ENCODE measurements at places on chromosomes 16 and 17.

GRCh38 chr17:3695129-3695722, 729 bp downstream of the P2RX5 start:
- DNase-seq = no peak

GRCh38 chr16:12523002-12523401, 280.7 kb downstream of the CPPED1 start:
- no peak for DNase-seq

DNA sequence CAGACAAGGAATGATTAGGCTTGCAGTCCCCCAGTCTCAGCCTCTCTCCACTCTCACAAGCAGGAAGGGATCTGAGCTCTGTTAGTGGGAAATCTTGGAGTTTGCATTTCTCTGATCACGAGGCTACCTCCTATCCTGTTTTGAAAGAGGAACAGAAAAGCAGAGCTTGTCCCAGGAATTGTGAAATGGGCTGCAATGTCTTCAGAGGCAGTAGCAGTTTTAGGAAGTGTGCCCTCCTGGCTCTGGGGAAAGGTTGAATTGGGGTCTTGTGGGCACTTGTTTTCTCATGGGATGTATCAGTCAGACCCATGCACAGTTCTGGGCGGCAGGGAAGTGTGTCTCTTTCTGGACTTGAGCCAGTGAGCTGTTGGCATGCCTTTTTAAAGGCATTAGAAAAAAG, 22.8 kb downstream of the NUP85 start:
- DNase-seq = no peak

DNA sequence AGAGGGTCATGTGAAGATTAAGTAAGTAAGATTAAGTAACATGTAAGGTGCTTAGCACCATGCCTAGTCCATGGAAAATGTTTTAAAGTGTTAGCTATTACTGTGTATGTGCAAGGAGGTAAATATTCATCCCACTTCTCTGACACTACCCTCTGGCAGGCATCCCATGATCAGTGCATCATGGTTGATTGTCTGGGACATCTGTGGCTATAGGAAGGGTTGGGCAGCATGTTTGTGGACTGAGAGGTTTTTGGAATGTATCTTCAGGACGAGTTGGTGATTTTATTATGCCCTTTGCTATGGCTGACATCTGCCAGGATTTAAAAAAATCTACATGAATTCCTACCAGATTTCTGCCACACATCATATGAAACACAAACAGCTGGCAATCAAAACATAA, 6.5 kb upstream of the TAOK1 start:
- DNase-seq = no peak

GRCh38 chr17:58412064-58412703, 5.2 kb downstream of the RNF43 start:
- DNase-seq = no peak

DNA sequence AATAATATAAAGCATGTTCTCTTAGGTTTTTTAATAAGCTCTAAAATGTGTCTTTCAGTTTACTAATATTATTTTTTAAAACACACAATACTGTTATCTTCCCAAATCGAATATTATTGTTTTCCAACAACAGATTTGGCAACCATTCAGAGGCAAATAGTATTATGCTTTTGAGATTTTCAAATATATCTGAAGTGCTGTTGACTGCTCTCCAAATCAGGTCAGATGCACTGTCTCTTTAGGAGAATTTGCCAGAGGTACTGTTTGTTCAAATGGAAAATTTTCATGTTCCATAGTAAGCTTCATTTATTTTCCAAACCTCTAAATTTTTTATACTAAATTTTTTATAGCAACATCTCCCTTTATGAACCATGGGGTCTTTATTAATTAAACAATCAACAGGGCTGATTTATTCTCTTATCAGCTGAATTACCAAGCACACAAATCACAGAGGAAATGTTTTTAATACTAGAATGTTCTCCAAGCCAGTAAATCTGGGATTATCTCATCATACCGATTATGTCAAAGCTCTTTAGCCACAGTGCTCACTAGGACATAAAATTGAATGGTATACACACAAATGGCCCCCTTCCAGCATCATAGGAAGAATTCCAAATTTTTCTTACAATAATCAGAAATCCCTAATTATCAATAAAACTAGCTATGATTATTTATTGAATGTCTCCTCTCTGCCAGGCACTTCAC, 108.8 kb upstream of the HLF start:
- DNase-seq = no peak

GRCh38 chr17:5355421-5356129, 63.9 kb downstream of the NUP88 start:
- DNase-seq = no peak

- no peak for DNase-seq
Measured at GRCh38 chr16:86919578-86920305, 341.4 kb downstream of the FOXL1 start.

DNA sequence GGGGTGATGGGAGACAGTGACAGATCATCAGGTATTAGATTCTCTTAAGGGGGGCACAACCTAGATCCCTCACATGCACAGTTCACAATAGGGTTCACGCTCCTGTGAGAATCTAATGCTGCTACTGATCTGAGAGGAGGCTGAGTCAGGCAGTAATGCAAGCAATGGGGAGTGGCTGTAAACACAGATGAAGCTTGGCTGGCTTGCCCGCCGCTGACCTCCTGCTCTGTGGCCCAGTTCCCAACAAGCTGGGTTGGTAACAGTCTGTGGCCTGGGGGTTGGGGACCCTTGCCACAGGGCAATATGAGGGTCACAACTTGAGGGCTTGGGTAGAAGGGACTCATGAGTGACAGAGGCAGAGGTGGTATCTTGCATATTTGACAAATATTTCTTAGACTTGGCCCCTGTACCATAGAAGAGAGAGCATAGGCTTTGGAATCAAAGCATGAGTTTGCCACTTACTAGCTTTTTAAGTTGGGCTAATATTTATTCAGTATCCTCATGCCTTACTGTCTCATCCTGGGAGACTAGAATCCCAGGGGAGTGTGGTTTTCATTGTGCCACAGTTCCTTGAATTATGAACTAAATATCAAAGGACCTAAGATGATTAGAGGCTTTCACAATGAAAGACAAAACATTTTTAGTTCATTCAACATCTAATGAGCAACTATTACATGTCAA, 133.4 kb downstream of the SPACA3 start:
- DNase-seq = no peak

DNA sequence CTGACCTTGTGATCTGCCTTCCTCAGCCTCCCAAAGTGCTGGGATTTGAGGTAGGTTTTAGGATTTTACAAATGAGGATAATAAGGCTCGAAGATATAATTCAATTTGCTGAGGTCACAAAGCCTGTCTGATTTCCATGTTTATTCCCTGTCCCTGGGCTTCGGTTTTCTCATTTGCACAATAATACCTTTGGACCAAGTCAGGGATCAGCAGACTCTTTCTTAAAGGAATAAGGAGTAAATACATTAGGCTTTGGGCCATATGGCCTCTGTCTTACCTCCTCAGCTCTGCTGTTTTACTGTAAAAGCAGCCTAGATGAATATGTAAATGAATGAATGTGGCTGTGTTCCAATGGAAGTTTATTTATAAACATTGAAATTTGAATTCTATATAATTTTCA, 442.8 kb downstream of the HS3ST4 start:
- no peak for DNase-seq

DNA sequence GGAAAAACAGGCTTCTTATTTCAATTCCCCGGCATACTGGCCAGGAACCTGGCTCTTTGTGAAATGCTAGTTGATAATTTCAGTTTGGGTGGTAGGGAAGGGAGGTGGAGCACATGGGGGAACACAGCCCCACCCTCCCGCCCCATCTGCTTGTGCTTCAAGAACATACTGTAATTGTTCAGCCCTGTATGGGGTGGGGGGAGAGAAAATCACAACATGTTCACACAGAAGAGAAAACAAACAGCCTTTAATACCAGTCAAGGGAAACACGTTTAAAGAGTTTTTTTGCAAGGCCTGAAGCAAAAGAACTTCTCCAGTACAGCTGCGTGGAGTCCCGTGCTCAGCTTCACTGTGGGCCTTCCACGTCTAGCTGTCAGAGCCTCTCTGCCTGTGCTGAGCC, 59.7 kb downstream of the SHISA6 start:
- no peak for DNase-seq

- no peak for DNase-seq
Measured at GRCh38 chr16:76970087-76970744, 220.8 kb upstream of the MON1B start.

DNA sequence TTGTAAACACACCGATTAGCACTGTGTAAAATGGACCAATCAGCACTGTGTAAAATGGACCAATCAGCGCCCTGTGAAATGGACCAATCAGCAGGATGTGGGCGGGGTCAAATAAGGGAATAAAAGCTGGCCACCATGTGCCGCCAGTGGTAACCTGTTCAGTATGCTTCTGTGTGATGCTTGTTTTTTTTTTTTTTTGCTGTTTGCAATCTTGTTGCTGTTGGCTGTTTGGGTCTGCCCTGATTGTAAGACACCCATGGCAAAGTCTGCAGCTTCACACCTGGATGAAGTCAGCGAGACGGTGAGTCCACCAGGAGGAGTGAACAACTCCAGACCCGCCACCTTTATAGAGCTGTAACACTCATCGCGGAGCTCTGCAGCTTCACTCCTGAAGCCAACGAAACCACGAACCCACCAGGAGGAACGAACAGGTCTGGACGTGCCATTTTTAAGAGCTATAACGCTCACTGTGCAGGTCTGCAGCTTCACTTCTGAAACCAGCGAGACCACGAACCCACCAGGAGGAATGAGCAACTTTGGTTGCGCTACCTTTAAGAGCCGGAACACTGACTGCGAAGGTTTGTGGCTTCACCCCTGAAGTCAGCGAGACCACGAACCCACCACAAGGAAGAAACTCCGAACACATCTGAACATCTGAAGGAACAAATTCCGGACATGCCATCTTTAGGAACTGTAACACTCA, 85.0 kb upstream of the MED9 start:
- no peak for DNase-seq

DNA sequence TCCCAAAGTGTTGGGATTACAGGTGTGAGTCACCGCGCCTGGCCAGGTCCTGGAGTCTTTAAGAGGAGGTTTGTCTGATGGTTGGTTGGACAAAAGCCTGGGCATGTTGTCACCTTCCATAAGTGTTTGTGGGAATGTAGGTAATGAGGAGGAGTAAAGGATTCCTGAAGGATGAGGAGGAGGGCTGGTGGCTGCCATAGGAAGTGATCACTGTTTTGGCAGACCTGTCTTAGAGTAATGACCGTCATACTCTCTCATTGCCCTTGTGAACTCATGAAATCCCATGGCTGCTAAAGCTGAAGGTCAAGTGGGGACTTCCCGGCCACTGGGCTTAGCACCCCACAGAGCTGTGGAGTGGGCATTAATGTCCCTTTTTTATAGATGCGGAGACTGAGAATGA, 40.5 kb downstream of the TENT4B start:
- DNase-seq = no peak

- no peak for DNase-seq
Measured at GRCh38 chr16:57284209-57284951, at the start of gene PLLP. PLLP (minus strand) TSS chr16:57284672; CDS start chr16:57284540, 132 bp downstream.

DNA sequence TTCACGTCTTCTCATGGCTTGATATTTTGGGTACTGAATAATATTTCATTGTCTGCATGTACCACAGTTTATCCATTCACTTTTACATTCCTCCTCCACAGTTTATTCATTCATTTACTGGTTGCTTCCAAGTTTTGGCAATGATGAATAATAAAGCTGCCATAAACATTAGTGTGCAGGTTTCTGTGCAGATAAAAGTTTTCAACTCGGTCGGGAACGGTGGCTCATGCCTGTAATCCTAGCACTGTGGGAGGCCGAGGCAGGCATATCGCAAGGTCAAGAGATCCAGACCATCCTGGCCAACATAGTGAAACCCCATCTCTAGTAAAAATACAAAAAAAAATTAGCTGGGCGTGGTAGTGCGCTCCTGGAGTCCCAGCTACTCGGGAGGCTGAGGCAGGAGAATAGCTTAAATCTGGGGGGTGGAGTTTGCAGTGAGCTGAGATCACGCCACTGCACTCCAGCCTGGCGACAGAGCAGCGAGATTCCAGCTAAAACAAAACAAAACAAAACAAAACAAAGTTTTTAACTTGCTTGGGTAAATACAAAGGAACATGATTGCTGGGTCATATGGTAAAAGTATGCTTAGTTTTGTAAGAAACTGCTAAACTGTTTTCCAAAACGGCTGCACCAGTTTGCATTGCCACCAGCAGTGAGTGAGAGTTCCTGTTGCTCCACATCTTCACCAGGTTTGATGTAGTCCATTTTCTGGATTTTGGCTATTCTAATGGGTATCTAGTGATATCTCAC, 89.5 kb downstream of the WWP2 start:
- no peak for DNase-seq

DNA sequence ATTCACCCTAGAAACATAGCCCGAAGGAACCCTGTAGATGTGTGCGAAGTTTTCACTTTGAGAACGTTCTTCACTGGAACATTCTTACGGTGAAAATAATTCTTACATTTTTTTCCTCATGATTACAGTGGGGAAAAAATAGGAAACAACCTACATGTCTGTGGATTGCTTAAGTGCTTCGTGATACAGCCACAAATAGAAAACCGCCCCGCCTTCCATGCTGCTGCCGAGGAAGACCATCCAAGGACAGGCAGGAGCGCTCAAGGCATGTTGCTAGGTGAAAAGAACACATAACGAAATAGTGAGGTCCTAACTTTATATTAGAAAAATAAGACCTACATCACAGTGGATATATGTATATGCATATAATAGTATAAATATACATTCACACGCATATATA, 78.8 kb downstream of the BMERB1 start:
- DNase-seq = no peak

- DNase-seq = no peak
Measured at GRCh38 chr17:64155751-64156544, 26.0 kb upstream of the ERN1 start.

DNA sequence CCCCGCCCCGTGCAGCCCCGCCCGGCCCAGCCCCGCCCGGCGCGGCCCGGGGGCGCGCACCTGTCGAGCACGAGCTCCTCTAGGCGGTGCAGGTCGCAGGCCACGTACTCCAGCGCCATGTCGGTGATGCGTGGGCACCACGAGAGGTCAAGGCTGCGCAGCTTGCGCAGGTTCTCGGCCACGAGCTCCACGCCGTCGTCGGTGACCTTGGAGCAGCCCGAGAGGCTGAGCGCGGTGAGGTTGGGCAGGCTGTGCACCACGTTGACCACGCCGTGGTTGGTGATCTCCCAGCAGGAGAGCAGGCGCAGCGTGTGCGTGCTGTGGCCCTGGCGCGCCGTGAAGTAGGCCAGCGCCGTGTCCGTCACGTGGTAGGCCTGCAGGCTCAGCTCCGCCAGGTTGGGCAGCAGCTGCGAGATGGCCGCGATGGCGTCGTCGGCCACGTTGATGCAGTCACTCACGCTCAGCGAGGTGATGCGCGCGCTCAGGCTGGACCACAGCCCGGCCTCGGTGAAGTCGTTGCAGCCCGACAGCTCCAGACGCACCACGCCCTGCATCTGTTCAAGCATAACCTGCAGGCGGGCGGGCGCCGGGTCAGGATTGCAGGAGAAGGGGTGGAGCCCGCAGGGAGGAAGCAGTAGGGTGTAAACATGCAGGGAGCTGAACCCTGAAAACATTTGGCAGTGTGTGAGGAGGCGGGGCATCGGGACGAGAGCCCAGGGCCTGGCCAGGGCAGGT, 5.3 kb upstream of the WDR24 start:
- DNase-seq = no peak

DNA sequence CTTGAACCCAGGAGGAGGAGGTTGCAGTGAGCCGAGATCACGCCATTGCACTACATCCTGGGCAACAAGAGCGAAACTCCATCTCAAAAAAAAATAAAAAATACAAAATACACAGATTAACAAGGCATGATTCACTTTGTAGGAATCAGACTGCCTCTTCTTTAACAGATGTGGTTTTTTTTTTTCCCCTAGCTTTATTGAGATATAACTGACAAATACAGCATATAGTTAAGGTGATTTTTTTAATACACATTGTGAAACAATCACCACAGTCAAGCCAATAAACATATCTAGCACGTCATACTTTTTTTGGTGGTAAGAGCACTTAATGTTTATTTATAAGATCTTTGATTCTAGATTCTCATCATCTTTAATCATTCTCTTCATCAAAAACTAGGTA, 87.8 kb downstream of the SPAG9 start:
- DNase-seq = no peak
